Dermis microvascular lymphatic vessel endothelial cell (primary cell): ENCODE measurements at places on chromosomes 4 and X.

DNA sequence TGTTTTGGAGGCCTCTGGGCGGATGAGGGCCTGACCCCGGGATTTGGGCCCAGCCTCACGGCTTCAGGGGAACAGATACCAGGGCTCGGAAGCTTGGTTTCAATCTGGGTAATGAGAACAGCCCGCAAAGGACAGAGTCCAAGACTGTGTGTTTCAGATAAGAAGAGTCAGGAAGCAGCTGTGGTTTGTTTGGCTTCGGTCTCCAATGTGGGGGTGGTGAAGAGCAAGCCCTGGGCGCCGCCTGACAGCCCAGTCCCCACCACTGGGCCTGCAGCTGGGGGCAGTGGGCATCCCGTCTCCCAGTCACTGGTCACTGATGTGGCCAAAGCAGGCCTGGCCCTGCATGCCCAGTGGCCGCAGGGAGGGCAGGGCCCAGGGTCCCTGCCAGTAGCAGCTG lies 9.1 kb downstream of the WFS1 start:
- DNase-seq, result peak; percentile 95

GRCh38 chr4:41146196-41146595 lies 68.1 kb downstream of the APBB2 start:
- no peak for DNase-seq

DNA sequence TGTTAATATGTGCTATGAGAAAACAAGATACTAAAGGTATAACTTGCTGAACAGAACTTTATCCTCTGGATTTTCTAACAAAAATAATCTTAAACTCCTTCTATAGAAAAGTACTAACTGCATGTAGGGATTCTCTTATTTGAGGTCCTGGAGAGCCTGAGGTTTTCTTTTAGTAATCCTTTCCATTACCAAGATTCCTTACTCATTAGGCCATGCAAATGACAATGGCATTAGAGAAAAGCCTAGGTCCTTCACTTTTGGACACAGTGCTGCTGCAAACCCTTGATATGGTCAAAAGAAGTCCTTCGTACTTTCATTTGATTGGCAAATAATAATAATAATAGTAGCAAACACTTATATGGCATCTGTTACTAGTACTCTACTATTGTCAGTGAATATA lies 3.2 kb downstream of the MMRN1 start:
- no peak for DNase-seq

DNA sequence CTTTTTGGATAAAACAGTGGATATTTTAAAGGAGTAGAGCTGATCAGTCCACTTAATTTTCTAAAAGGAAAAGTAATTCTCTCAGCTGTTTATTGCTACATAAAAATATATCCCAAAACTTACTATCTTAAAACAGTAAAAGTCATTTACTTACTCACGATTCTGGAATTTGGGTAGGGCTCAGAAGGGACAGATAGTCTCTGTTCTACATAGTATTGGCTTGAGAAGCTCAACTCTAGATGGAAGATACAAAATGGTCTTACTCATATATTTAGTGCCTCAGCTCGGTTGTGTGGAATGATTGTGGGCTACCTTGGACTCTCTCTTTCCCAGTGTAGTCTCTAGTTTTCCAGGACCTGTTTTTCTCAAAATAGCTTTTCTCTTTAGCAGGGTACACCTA lies 691.5 kb upstream of the POU3F4 start:
- DNase-seq, result no peak

DNA sequence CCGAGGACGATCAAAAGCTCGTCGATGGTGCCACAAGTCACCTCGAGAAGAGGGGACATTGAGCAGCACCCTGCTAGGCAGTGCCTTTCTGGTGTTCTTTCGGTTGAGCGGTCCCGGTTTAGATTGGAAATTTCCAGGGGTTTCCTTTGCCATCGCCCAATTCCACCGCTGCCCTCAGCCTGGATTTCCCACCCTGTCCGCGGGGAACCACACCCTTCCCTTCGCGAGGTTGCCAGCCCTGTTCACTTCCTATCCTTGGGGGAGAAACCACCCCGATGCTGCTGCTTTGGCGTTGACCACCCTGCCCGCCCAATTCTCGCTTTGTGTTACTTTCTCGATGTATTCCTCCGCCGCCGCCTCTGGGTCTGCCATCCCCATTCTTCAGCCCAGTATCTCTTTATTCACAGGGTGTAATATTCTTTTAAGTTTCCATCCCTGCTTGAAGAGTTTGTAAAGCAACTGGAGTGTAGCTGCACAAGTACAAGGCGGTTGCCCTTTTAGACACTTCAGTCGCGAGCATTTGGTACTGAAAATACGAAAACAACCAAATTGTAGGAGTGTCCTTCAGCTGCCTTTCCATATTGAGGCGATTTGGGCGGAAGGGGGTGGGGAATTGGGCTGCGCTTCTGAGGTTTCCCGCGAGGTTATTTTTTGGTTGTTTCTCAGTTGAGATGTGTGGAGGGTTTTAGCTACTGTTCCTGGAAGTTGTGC lies 1.1 kb downstream of the OGT start:
- peak; percentile 55 for DNase-seq

DNA sequence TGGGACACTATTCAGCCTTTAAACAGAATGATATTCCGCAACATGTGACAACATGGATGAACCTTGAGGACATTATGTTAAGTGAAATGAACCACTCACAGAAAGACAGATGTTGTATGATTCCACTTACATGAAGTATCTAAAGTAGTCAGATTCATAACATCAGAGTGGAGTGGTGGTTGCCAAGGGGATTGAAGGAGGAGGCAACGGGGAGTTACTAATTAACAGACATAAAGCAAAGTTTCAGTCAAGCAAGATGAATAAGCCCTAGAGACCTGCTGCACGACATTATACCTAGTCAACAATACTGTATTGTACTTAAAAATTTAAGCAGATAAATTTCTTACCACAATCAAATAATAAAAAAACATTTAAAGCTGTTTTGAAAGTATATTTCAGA lies 105.0 kb upstream of the NR0B1 start:
- no peak for DNase-seq

- DNase-seq, result peak; percentile 19
Observed at GRCh38 chrX:112642349-112642748, 37.4 kb downstream of the LHFPL1 start.

GRCh38 chr4:107317611-107318010 lies 281.5 kb upstream of the DKK2 start:
- no peak for DNase-seq

DNA sequence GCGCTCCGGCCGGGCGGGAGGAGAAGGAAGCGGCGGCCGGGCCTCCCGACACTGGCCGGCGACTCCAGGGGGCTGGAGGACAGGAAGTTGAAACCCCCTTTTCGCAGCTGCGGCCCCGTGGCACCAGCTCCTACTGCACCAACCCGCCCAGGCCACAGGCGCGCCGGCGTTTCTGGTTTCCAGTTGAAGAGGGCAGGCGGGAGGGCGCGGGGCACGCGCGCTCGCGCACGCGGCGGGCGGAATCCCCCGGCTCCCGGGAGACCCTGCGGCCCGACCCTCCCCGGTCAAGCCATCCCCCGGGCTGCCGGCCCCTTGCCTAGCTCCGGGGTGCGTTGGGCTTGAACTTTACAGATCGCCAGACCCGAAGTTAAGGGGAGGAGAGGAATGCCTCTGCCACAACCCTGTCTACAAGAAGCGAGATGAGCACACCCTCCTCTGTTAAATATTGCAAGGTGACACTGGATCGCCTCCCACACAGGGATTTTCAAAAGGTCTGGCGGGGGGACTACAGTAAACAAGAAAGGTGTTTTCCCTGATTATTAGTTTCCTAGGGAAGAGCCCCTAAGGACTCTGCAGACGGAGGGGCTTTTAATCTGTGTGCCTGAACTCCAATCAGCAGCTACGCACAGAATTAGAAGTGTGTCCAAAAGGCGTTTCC lies 1.4 kb downstream of the ELOVL6 start:
- no peak for DNase-seq

DNA sequence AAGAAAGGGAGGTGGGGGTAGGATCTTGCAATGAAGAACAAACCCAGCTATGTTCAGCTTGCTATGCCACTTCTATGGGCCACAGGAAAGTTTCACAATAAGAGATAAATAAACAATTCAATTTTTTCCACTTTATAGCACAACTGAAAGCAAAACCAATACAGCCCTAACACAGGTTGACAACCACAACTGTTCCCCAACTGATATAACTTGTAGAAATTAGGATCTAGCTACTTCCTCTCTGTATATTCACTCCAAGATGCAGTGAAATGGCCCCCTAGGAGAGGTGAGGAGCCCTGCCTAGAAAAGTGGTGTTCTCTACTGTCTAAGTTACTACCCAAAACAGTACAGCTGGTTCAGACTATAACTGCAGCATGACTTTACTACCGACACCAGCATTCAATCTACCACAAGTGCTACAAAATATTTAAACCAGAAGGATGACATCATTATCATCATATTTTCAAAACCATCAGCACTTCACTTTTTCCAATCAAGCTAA lies 77.0 kb downstream of the FBXW7 start:
- no peak for DNase-seq

GRCh38 chrX:871626-872025 lies 241.0 kb downstream of the SHOX start:
- DNase-seq, result no peak
